Eye (tissue), 1 donor: ENCODE measurements at places on chromosomes 7 and 10.

DNA sequence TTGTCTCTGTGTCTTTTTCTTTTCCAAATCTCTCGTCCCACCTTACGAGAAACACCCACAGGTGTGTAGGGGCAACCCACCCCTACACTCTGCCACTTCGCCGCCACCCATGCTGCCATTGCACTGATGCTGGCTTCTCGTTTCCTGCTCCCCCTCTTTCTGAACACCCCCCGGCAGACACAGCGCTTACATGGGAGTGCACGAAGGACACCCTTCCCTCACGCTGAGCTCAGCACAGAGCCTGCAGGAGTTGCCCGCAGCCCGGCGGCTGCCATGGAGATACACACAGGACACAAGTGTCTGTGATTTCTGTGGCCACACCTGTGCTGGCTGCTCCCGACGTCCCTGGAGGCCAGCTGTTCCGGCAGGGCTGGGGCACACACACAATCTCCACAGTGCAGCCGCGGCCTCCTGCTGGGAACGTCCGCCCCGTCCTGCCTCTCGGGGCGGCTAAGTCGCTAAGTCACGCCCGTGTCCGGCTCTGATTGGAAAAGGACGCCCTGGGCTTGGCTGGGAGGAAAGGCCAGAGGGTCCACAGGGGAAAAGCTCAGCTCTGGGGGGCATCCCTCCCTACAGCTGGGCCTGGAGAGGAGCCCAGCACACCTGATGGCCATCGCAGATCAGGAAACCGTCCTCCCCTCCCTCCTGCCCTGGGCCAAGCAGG lies 349.8 kb downstream of the PTPRN2 start:
- DNase-seq = peak; percentile 6

- peak; percentile 91 for DNase-seq
Observed at GRCh38 chr10:50896721-50897120, 11.3 kb upstream of the A1CF start.

DNA sequence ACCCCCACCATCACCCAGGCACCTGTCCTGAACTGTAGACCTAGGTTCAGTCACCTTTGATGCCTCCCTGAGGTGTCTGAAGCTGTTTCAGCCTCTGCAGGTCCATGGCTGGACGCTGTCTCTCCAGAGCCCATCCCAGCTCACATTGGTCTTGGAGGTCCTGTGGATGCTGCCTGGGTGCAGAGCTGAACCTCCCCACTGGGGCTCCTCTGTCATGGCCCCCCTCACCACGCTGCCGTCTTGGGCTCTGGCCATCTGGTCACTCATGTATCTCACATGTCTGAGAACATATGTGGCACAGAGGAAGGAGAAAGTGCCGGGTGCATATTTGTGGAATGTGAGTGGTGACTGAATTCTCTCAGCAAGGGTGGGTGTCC lies 108.9 kb downstream of the NKX6-2 start:
- DNase-seq = no peak

GRCh38 chr7:101140746-101141382 lies 13.4 kb upstream of the AP1S1 start:
- DNase-seq = no peak

GRCh38 chr10:33719005-33719703 lies 384.7 kb upstream of the NRP1 start:
- DNase-seq = no peak

GRCh38 chr7:107398161-107398560 lies 71.7 kb upstream of the GPR22 start:
- peak; percentile 22 for DNase-seq

GRCh38 chr7:44973610-44974401 lies 5.0 kb downstream of the MYO1G start:
- no peak for DNase-seq

DNA sequence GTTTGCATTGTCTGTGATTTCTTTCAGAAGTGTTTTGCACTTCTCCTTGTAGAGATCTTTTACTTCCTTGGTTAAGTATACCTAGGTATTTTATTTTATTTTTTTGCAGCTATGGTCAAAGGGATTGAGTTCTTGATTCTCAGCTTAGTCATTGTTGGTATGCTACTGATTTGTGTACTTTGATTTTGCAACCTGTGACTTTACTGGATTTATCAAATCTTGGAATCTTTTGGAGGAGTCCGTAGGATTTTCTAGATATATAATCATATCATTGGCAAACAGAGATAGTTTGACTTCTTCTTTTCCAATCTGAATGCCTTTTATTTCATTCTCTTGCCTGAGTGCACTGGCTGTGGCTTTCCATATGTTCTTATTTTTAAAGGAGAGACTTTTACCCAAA lies 41.9 kb downstream of the CCSER2 start:
- DNase-seq = no peak

DNA sequence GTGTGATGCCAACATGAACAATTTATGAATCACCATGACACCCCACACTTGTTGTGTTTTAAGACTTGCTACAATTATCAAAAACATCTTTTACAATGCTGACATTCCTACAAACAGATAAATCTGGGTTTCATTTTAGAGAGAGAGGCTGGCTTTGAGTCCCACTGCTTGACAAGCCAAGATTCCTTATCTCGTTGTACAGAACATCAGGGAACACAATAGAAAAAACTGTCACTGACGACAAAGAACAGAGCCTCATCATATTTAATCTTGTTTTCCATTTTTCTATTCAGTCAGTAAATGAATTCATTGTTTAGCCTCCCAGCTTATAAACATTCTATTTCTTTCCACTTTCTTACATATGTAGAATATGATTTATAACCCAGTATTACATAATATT lies 461.6 kb upstream of the VSTM2A start:
- no peak for DNase-seq

GRCh38 chr10:33547976-33548375 lies 213.5 kb upstream of the NRP1 start:
- no peak for DNase-seq

GRCh38 chr7:21916629-21917028 lies 29.1 kb downstream of the CDCA7L start:
- no peak for DNase-seq

DNA sequence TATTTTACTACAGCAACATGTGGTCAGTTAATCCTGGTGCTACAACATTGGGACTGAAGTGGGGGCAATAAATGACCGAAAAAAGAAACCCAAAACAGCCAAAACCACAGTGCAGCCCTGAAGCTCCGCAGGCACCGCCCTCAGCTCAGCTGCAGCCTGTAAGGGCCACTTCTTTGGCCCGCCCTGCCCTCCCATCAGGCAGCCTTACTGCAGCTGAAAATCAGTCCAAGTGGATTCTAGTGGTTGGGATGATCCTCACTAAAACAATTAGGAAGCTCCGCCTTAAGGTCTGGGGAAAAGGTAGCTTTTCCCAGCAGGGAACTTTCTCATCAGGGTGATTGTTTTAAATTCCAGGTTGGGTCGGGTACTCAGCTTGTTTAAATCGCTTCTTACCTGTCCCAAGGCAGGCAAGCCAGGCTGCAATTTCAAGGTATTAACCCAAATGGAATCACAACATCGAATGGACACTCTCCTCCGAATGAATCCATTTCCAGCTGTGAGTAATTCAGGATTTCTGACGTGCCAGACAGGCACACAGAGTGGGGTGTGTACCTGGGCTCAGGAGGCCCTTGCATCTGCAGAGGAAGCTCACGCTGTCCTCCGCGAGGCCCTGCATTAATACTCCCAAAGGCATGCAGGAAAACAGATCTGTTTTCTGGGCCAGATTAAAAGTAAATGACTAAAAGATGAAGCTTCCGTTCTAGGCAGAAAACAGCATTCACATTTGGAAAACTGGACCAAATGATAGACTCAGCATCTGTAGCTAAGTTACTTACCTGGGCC lies 104.3 kb downstream of the CREB5 start:
- no peak for DNase-seq

GRCh38 chr7:123314886-123315285 lies 115.1 kb upstream of the SLC13A1 start:
- peak; percentile 10 for DNase-seq

GRCh38 chr7:112022128-112022527 lies 184.1 kb downstream of the DOCK4 start:
- DNase-seq = no peak

GRCh38 chr7:157628456-157628855 lies 291.7 kb downstream of the DNAJB6 start:
- DNase-seq = no peak

- no peak for DNase-seq
Observed at GRCh38 chr10:93565446-93565845, 1.0 kb upstream of the FFAR4 start.

- DNase-seq = no peak
Observed at GRCh38 chr10:133180965-133181639, 21.1 kb downstream of the KNDC1 start.

DNA sequence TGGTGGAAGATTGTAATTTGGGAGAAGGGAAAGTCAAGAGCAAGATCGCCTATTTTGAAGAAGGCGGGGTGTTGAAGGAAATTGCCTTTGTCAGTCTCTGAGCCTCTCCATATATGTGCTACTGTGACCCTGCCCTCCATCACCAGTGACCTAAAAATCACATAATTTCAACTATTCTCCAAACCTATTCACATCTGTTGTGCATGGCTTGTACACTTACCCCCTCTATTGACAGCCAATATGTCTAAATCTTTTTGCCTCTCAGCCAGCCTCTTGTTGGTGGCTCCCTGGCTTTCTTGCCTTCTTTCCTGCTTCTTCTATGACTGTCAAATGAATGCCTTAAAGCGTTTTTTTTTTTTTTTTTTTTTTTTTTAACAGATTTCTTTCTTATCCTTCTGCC lies 295.6 kb downstream of the AUTS2 start:
- DNase-seq = peak; percentile 69

GRCh38 chr7:73770860-73771670 lies 995 bp upstream of the CLDN3 start:
- peak; percentile 51 for DNase-seq

DNA sequence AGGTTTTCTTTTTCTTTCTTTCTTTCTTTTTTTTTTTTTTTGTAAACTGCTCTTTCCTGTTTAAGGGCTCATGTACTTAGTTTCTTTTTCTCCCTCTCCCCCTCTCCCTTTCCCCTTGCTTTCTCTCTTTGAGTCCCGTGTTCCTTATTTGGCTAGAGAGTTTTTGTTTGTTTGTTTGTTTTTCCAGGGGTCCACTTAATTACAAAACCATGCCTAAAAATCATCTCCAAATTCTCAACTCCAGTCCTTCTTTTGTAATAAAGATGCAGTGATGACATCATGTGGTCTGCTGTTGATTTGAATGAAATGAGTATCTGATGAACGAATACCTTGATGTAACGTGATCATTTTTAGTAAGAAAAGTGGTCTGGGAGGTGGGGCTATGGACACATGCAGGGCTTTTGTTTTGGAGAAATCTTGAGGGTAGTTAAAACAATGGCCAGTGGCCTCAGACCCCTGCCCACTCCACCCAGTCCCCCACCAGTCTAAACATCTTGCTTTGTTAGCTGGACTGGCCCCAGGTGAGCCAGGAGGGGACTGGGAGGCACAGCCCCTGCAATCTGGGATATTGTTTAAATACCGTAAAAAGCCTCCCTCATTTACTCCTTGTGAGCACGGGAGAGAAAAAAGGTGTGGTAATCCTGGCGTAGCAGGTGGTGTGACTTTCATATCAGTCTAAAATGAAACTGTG lies 165.7 kb downstream of the LRMDA start:
- no peak for DNase-seq

DNA sequence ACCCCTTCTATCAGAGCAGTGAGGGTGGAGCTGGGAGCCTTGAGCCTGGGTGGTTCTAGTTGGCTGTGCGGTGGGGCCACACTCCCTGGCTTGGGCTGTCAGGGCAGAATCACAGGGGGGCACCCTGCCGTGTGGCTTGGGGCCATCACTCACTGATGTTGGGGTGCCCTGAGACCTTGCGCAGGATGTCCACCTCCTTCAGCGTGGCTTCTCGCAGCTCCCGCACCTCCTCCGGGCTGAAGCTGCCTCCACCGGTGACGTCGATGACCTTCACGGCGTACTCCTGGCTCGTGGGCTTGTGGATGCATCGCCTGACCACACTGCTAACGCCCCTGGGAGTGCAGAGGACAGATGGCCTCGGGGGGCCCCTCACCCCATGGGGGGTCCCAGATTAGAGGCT lies 5.3 kb downstream of the PHKG1 start:
- DNase-seq = no peak

GRCh38 chr7:108158776-108159175 lies 28.6 kb upstream of the LAMB4 start:
- no peak for DNase-seq

- DNase-seq = no peak
Observed at GRCh38 chr7:979886-980571, 3.0 kb upstream of the CYP2W1 start.

- DNase-seq = no peak
Observed at GRCh38 chr7:42624471-42624870, 287.4 kb downstream of the C7orf25 start.

DNA sequence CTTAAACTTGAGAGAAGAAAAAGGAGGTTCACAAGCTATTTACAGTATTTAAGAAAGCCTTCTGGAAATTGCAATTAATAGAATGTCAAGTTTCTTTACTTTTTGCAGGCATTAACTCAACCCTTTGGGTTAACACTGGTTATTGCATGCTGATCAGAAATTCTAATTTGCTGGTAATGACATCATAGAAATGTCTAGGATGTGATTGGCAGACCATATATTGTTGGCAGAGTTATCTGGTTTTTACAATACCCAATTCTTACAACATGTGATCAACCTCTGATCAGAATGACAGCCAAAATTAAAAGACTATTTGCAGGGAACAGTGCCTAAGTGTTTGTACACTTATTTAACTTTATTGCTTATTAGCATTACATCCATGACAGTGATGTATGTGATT lies 1.6 kb upstream of the CASD1 start:
- DNase-seq = no peak

DNA sequence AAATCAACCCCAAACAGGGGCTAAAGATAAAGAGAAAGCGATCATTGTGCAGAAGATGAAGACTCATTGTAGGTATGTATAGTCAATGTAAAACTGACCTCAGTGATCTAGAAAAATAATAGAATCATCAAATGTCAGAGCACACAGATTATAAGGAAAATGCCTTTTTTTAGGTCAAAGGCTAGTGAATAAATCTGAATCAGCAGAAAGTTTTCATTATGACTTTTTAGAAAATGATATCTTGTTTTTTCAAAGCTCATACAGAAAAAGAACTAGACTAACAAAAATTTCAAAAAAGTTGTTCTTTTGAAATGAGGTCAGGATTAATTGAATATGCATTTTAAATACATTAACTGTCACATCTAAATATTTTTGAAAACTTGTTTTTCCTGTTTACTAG lies 60.2 kb upstream of the STEAP4 start:
- no peak for DNase-seq

DNA sequence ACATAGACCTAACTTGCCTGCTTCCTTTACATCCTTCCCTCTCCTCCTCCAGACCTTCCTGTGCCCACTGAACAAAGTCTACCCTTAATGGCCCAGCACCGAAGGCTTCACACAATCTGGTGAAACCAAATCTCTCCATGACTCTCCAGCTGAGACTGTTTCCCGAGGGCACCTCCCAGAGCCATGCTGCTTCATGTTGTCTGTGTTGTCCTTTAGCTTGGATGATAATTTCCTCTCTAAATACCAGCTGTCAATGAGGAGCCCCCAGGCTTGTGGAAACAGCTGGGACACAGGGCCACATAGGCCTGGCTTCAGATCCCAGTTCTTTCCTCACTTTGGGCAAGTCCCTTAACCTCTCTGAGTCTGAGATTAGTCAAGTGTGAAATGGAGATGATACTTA lies 54.3 kb downstream of the DLD start:
- no peak for DNase-seq
